GM12878 (cell line): ENCODE measurements at places on chromosomes 2 and 18.
A peak's percentile ranks its signal among the peaks of the same experiment; 100 is the strongest.

GRCh38 chr18:35042389-35043071, 1.3 kb downstream of the MAPRE2 start:
- peaks cover 16% of the 10 kb centered on the region for H3K4me1 ChIP-seq
- no peak for DNase-seq

DNA sequence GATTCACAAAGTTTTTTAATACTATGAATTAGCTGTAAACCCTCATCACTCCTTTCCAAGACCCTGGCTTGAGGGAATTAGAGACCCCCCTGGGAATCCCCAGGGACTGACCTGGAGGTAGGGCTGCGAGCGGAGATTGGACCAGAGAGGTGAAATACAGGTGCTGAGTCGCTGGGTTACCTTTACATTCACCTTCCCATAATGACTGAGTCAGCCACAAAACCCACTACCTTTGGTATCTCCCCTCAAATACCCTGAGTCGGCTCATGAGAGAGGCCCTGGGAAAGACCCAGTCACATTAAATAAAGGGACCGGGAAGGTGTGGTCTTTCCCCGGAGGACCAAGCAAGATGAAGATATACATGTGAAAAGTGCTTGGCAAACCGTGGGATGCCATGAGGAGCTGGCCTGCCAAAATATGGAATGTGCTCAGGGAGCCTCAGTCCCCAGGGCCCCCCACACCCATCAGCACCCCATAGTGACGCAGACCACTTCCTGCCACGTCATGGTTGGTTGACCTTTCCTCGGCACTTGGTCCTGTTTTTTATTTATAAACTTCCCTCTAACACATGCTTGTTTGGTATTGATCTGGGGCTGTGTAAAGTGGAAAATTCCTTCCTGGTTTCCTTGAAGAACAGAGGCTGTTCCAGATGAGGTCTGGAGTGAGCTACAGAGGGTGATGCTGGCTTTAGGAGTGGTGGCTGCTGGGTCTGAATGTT, 51.4 kb downstream of the IL1RL2 start:
- no peaks in the 10 kb centered on the region for H3K27me3 ChIP-seq
- H3K4me1 ChIP-seq, result peaks cover 13% of the 10 kb centered on the region; the same call in 1 of the 2 replicates
- H3K27ac ChIP-seq, result no peak overlapping the region
- H3K36me3 ChIP-seq, result no peaks in the 10 kb centered on the region

DNA sequence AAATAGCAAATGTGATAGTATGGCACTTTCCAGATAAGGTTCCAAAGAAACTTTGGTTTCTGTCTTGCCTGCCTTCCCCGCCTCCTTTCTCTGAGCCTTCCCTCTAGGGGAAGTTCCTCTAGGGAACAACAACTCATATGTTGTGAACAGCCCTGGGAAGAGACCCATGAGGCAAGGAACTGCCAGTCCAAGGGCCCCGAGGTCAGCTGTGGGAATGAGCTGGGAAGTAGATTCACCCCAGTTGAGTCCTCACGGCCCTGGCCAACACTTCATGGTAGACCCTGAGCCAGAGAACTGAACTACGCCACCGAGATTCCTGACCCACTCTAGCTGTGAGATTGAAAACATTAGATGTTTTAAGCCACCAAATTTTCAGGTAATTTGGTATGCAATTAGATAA, 154.5 kb upstream of the CCDC68 start:
- no peak overlapping the region for H3K27ac ChIP-seq
- H3K36me3 ChIP-seq, result no peaks in the 10 kb centered on the region
- no peaks in the 10 kb centered on the region for H3K27me3 ChIP-seq

DNA sequence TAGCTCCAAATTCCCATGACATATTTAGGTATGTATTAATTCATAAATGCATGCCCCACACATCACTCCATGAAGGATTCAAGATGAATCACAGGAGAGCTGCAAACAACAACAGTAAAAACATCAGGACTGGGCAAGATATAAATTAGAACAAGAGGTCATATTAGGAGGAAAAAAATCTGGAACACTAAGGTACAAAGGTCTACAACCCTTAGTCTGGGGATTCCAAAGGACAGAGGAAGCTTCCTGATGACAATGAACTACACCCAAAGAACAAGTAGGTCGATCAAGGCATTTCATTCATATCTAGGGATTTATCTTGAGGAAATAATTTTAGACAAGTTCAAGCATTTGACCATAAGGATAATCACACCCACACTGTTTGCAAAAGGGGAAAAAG, 14.5 kb downstream of the VPS4B start:
- H3K27ac ChIP-seq, result no peak overlapping the region
- H3K4me1 ChIP-seq, result no peaks in the 10 kb centered on the region
- peaks cover 2% of the 10 kb centered on the region for H3K36me3 ChIP-seq
- no peaks in the 10 kb centered on the region for H3K27me3 ChIP-seq
- DNase-seq, result no peak

- H3K4me1 ChIP-seq, result no peaks in the 10 kb centered on the region
- no peak overlapping the region for H3K27ac ChIP-seq
- H3K4me3 ChIP-seq, result no peak overlapping the region
- H3K27me3 ChIP-seq, result no peaks in the 10 kb centered on the region
- no peak for DNase-seq
These were observed 70.4 kb upstream of the COL3A1 start for GRCh38 chr2:188903740-188904139.

- no peaks in the 10 kb centered on the region; the same call in 1 of the 2 replicates for H3K4me1 ChIP-seq
- peaks cover 2% of the 10 kb centered on the region for H3K27me3 ChIP-seq
- no peak for DNase-seq
- no peak overlapping the region for H3K27ac ChIP-seq
These were observed 1.9 kb upstream of the GALNT14 start for GRCh38 chr2:31140151-31140550.

GRCh38 chr2:212193056-212193455, 345.5 kb downstream of the ERBB4 start:
- H3K4me3 ChIP-seq, result no peak overlapping the region
- no peak for DNase-seq
- H3K27me3 ChIP-seq, result no peaks in the 10 kb centered on the region
- no peaks in the 10 kb centered on the region for H3K4me1 ChIP-seq

DNA sequence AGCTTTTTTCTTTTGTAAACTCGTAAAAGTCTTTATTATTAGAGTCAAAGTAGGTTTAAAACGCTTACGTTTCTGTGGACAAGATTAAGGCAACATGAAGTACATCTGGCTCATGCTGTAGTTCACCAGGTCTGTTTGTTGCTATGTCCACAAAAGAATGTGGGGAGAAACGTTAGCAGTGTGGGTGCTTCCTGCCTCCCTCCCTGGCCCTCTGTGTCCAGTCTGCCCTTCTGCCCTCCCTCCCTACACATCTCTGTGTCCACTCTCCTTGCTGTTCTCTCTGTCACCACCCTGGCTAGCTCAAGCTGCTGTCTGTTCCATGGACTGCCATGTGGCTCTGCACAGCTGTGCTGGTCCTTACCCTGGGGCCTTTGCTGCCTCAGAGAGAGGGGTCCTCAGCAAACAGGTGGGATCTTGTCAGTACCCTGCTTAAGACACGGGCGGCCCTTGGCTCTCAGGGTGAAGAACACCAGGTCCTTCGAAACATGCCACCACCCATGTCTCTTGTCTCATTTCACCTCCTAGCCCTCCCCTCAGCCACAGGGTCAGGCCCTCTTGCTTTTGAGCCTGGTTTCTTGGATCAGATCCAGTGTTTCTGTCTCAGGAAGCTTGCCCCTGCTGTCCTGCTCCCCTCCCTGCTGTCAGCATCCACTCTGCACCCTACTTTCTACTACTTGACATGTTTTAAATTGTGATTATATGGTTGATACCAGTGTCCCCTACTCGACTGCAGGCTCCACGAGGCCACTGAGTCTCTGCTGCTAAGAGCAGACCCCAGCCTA, 79.2 kb downstream of the LIMS1 start:
- H3K27ac ChIP-seq, result peak overlapping the region; percentile 85; the same call in 1 of the 2 replicates
- DNase-seq, result no peak
- peaks cover 54% of the 10 kb centered on the region for H3K4me1 ChIP-seq
- H3K36me3 ChIP-seq, result no peaks in the 10 kb centered on the region
- peak overlapping the region; percentile 15 for H3K4me3 ChIP-seq

GRCh38 chr2:88563129-88563528, 64.1 kb downstream of the EIF2AK3 start:
- H3K27me3 ChIP-seq, result no peaks in the 10 kb centered on the region
- DNase-seq, result no peak
- no peaks in the 10 kb centered on the region for H3K36me3 ChIP-seq
- H3K27ac ChIP-seq, result peak overlapping the region; percentile 70; the same call in 1 of the 2 replicates
- H3K4me1 ChIP-seq, result peaks cover 24% of the 10 kb centered on the region

DNA sequence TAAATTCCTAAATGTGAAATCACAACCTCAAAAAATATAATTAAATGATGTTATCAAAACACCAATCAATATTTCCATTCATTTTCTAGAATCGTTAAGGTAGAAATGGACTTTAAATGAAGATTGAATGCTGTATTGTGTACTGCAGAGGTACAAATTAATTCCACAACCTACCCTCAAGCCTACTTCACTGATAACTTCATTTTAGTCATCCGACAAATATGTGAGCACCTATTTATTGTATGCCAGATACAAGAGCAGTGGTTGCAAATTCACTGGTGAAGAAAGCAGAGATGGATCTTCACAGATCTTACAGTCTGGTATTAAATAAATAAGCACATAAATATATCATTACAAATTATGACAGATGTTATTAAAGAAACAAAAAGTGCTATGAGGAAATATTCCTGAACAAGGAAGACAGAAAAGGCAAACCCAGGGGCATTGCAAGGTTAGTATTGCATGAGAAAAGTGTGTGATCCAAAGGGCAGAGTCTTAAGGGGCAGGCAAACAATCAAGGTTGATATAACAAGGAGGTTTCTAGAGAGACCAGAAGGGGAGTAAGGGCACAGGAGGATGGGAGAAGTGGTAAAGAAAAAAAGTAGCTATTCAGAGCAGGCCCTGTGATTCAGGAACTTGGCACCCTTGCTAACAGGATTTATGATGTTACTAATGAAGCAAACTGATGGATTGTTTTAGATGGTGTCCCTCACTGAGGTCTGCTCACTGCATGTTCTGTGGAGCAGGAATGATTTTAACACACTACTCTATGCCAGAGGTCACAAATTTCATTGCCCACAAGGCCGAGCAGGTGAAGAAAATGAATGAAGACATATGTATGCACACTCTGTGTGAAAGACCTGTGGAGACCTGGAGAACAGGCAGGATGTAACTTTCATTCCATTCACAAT, 128.0 kb upstream of the CCDC150 start:
- H3K4me1 ChIP-seq, result no peaks in the 10 kb centered on the region
- H3K36me3 ChIP-seq, result no peaks in the 10 kb centered on the region
- H3K4me3 ChIP-seq, result no peak overlapping the region
- no peak for DNase-seq
- H3K27me3 ChIP-seq, result no peaks in the 10 kb centered on the region

DNA sequence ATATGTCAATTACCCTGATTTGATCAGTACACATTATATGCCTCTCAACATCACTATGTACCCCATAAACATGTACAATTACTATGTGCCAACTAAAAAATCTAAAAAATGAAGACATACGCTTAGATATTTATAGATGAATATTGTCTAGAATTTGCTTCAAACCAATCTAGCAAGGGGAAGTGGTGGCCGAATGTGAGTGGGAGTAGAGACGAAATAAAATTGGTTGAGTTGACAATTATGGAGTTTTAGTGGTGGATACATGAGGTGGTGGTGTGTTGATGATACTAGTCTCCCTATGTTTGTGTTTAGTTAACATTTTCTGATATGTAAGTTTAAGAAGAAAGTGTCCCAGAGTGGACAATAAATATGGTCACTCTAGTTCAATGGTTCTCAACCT, 49.0 kb downstream of the SDC1 start:
- no peak overlapping the region for H3K27ac ChIP-seq
- no peak overlapping the region for H3K4me3 ChIP-seq
- no peaks in the 10 kb centered on the region for H3K27me3 ChIP-seq
- no peaks in the 10 kb centered on the region for H3K36me3 ChIP-seq
- H3K4me1 ChIP-seq, result no peaks in the 10 kb centered on the region

GRCh38 chr18:56197241-56197859, 441.0 kb downstream of the TXNL1 start:
- H3K27me3 ChIP-seq, result no peaks in the 10 kb centered on the region
- no peaks in the 10 kb centered on the region for H3K36me3 ChIP-seq
- no peak overlapping the region for H3K27ac ChIP-seq
- DNase-seq, result no peak
- H3K4me3 ChIP-seq, result no peak overlapping the region

GRCh38 chr2:19350678-19351401, 7.6 kb downstream of the OSR1 start:
- H3K4me3 ChIP-seq, result no peak overlapping the region
- peaks cover 6% of the 10 kb centered on the region for H3K4me1 ChIP-seq
- H3K27me3 ChIP-seq, result peaks cover 15% of the 10 kb centered on the region
- no peak for DNase-seq

DNA sequence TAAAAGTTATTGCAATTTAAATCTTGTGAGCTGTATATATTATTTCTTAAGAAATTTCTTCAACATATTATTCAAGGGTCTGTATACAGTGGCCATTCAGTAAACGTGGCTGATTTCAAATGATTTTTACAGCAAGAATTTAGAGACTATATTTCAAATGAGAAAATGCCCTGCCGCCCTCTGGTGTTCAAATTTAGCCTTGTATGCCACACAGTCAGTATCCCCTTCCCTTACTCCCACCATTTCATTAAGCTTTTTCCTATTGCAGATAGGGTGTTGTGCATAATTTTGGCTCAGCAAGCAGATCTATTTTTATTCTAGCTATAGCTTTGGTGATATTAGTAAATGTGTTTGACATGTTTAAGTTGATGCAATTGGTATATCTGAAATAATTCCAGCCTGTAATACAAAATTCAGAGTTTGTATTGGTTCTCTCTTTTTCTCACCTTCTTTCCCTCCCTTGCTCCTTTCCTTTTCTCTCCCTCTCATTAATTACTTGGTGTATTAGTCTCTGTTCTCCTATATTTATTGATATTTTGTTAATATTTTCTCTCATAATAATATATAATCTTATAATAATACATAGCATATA, 22.8 kb upstream of the SCN7A start:
- H3K36me3 ChIP-seq, result no peaks in the 10 kb centered on the region
- DNase-seq, result no peak
- no peaks in the 10 kb centered on the region for H3K27me3 ChIP-seq
- no peak overlapping the region for H3K27ac ChIP-seq
- no peak overlapping the region for H3K4me3 ChIP-seq
- no peaks in the 10 kb centered on the region for H3K4me1 ChIP-seq

DNA sequence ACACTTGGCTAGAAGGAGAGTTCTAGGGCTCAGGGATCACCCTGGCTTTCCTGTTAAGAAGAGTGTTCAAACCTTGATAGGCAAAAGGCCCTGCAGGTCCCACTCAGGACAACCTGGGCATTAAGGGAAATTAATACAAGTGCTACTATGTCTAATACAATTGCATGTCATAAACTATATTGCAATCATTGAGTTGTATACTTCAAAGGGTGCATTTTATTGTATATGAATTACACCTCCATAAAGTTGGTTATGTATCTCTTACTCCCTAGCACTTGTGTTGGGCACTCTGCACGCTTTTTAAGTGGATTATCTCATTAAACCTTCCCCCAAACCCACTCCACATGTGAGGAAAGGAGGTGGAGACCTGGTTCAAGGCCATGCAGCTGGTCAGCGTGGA, 172.1 kb upstream of the GLI2 start:
- H3K27ac ChIP-seq, result no peak overlapping the region
- peaks cover 10% of the 10 kb centered on the region for H3K27me3 ChIP-seq
- DNase-seq, result no peak
- no peaks in the 10 kb centered on the region for H3K4me1 ChIP-seq
- H3K36me3 ChIP-seq, result no peaks in the 10 kb centered on the region

GRCh38 chr2:177530561-177530960, 138.0 kb downstream of the AGPS start:
- no peak overlapping the region for H3K4me3 ChIP-seq
- no peaks in the 10 kb centered on the region for H3K27me3 ChIP-seq
- no peak overlapping the region for H3K27ac ChIP-seq
- no peak for DNase-seq
- no peaks in the 10 kb centered on the region for H3K4me1 ChIP-seq
- no peaks in the 10 kb centered on the region for H3K36me3 ChIP-seq
